ENCODE measurements at places on chromosomes 4 and X. TPM values are rescaled to one million over a fixed set of nuclear protein-coding genes. Genes with fewer than 3 reads are reported as not detected.
A peak's percentile ranks its signal among the peaks of the same experiment; 100 is the strongest.

ETNPPL gene
- not detected for total RNA-seq

NEXMIF gene
- total RNA-seq: not detected

DMRTC1 gene
- total RNA-seq: not detected

TLR1 gene
- not detected for total RNA-seq

SPANXD gene
- not detected for total RNA-seq

AFP gene
- not detected for total RNA-seq

DGKK gene
- total RNA-seq: not detected

PLAC8 gene
- 106 TPM for total RNA-seq

GABRE gene
- not detected for total RNA-seq

MAGED4 gene
- 25.8 TPM for total RNA-seq

NXF2 gene
- total RNA-seq: not detected

SPOCK3 gene
- not detected for total RNA-seq

DSPP gene
- not detected for total RNA-seq

GRCh38 chr4:4541040-4541631 is 712 bp downstream of the STX18 start:
- DNase-seq: peak; percentile 29

DNA sequence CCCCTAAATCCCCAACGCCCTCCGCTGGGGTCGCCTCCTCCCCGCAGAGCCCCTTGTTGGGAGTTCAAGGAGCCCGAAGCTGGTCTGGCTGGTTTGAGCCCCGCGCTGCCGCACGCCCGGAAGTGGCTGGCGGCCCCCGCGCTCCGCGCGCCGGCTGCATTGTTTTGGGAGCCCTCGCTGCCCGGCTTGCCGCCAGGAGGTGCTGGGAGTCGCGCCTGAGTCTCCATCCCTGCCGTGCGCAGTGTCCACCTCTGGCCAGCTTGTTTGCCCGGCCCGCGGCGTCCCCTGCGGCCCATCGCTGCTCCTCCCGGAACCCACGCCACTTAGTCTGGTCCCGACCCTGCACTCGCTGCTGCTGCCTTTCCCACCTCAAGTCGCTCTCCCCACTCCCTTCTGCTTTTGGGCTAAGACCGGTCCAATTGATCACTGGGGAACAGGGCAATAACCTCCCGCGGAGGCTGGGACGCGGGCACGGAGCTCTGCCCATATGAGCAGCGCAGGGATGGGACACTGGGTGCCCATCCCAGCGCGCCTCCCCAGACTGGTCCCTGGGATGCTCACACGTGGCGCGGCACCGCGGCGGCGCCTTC is 2.2 kb upstream of the SFRP2 start:
- DNase-seq: no peak

- no peak for DNase-seq
Measured at GRCh38 chrX:135512508-135513129, 7.8 kb upstream of the INTS6L start.

DNA sequence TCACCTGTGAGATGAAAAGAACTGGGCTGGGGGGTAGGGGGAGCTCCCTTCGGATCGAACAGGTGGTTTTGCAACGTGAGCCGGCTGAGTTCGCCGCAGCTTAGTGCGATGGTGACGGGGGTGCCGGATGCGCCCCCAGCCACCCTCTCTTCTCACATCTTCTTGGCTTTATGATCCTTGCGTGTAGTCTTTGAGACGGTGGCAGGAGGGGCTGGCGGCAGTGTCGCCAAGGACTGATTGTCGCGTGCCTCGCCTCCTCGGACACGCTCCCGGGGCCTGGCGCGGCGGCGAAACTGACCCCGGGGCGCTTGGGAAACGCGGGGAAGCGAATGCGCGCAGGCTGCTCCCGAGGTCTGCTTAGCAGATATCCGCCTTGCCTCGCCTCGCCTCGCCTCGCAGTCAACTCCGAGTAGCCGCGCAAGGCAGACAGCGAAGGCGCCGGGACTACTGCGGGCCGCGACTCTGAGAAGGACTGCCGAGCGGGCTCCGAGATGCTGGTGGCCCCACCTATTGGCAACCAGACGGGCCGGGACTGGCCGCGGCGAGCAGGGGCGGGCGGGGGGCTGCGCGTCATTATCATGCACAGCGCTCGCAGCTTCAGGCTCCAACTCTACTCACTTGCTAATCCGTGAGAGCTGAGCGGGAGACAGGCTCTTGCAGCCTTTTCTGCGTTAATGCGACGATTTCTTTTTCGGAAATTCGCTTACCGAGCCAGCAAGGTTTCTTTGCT is 1.5 kb downstream of the GRID2 start:
- peak; percentile 93 for DNase-seq

DNA sequence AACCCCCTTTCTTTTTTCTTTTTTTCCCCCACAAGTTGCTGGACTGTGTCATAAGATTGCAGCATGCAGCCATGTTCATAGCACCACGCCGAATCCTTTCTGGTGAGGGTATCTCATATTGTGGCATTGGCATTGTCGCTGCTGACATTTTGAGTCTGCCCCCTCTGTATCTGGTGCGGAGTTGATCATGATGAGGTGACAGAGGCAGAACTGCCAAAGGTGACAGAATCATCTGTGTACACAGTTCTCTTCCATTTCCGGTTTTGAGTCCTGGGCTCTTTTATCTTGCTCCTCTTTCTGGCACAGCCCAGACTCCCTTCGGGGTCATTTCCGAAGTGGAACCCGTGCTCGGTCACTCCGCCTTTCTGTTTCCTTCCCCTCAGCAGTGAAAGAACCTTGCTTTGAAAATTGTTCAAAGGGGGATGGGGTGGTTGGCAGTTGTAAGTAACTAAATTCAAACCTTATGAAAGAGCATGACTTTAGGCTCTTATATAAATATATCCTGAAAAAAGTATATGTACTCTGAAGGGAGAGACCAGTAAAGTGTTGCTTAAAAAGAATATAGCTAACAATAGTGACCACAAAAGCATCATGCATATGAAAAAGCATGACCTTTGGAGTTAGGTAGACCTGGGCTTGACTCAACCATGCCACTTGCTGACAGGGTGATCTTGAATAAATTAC is 55.0 kb upstream of the BMP2K start:
- no peak for DNase-seq

DNA sequence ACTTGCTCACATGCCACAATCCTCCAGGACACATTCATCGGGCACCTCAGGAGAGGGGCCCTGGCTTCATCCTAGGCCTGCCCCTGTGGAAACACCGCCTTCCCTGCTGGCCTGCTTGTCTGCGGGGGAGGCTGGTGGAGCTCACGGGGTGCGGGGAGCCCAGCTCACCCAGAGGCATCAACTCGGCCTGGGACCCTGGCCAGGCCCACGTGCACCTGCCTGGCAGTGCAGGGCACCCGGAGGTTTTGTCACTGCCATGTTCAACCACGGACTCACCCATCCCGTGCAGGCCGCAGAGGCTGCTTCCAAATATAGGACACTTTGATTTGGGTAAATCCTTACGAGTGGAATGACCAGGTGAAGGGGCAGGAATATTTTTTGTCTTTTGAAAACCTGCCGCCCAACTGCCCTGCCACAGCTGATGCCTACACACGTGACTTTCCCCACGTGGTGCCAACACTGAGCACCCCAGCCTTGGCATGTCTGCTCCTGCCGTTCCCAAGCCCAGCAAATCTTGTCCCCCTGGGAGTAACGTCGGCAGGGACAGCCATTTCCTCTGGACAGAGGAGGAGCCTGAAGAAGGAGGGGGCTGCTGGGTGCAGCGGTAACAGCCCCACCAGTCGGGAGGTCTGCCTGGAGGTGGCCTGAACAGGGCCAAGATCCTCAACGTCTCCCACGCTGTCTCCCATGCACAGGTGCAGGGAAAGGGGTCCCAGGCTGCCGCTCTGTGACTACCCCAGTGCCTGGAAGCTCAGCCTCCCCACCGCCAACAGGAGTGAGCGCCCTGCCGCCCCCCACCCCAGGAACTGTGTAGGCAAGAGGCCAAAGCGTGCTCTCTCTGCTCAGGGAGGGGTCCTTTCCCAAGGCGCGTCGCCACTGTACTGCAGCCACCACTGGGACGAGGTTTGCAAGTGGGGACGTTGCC is 8.5 kb downstream of the MXD4 start:
- no peak for DNase-seq

GRCh38 chr4:35963383-35963782 is 280.9 kb downstream of the ARAP2 start:
- DNase-seq: no peak

- DNase-seq: no peak
Measured at GRCh38 chr4:99447079-99447478, 11.9 kb upstream of the ADH7 start.

DNA sequence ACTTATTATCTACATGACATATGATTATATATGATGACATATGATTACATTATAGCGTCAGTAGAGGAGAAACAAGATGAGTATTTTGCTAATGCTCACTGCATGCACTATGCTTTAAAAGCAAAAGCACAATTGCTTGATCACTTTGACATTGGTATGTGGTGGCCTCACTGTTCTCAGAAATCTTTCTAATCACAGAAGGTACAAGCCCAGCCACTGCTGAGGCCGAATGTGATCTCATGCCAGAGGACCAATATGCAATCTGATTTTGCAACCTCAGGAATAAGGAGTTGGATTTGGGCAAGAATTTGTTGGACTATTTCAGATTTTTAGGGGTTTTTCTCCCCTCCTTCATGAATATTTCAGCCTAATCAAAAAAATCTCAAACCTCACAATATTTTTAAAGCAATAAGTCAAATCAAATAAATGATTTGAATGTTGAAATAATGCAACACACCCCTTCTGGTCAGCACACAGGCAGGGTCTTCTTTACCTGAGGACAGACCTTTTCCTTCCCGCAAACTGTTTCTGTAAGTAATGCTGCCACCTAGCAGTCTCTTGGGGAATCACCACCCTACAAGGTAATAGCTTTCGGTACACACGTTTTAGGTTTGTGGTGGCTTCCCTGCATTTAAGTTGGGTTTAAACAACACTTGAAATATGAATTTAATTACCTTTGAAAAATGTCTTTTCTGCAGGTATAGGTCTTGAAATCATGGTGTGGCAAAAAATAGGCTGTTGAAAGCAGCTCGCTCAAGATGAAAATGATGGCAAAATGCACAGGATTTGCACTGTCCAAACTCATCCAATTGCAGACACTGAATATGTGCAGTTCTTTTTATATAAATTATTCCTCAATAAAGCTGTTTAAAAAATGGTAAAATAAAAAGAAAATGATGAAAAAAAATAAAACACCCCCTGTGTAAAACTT is 4.8 kb upstream of the CXCL13 start:
- DNase-seq: peak; percentile 50

GRCh38 chr4:161936625-161937550 is 226.9 kb downstream of the FSTL5 start:
- peak; percentile 88 for DNase-seq

DNA sequence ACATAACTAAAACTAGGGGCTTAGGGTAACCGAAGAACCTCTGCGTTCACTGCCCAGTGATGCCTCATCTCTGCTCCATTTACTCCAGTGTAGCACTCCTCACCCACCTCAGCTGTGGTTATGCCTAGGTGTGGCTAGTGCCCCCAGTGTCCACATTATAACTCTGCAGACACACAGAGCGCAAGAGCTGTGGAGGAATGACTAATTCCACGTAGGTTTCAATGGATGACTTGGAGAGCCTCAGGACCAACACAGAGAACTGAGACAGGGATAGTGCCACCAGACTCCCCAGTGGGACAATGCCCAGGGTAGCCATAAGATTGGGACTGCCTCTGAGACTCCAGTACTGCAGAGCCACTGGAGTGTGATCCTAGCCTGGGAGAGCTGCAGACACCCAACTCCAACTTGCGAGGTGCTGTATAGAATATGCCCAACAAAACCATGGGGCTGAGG is 542.4 kb upstream of the DIPK2B start:
- DNase-seq: no peak

DNA sequence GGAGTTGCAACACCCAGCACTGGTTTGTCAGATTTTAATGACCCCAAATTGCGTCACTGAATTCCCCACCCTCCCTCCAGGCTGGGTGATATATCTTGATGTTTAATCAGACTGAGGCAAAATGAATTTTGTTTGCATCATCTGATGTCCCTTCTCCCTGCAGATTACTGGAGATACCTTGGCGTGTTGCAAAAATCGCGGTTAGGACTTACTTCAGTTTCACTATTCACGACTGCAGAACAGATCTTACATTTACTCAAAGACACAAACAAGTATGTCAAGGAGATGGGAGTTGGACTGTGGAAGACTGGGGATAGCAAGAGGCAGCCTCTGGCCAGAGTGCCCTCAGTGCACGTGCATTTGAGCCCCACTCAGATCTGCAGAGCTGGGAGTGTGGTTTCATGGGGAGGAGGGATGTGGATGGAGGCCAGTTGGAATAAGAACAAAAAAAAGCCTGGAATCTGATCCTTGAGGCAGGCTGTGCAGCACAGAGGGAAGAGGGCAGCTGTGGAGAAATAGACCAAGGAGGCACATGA is 92.2 kb upstream of the MTM1 start:
- no peak for DNase-seq

GRCh38 chr4:132333724-132334047 is 815.4 kb upstream of the PCDH10 start:
- DNase-seq: no peak

- DNase-seq: no peak
Measured at GRCh38 chr4:159293811-159294515, 191.1 kb downstream of the RAPGEF2 start.

DNA sequence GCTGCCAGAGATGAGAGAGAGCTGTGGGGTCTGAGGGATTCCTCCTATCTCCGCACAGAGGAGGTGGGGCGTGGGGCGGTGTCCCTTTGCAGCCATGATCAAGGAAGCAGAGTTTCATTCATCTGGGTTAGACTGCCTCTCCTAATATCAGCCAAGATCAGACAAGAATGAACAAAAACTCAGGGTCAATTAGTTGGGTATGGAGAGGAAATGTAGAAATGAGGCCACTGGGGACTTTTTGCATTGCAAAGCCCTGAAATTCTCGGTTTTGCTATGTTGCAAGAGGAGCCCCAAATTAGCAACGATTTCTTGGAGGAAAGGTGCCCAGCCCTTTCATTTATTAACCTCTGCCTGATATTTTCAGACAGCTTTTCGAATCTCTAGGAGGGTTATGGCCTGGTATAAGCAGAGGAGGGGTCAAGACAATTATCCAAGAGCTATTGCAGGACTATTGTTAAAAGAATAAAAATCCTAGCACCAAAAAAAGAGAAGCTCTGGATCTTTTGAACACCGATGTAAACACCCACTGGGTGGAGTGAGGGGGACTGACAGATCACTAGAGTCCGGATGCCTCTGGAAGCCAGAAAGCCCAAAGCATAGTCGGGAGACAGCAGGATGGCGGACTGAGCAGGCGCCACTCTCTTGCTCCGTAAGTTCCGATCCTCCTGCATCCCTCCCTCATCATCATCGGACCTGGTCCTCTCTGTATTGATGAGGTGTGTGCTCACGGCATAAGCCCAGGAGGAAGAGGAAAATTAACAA is 34.4 kb upstream of the ACSL1 start:
- no peak for DNase-seq

DNA sequence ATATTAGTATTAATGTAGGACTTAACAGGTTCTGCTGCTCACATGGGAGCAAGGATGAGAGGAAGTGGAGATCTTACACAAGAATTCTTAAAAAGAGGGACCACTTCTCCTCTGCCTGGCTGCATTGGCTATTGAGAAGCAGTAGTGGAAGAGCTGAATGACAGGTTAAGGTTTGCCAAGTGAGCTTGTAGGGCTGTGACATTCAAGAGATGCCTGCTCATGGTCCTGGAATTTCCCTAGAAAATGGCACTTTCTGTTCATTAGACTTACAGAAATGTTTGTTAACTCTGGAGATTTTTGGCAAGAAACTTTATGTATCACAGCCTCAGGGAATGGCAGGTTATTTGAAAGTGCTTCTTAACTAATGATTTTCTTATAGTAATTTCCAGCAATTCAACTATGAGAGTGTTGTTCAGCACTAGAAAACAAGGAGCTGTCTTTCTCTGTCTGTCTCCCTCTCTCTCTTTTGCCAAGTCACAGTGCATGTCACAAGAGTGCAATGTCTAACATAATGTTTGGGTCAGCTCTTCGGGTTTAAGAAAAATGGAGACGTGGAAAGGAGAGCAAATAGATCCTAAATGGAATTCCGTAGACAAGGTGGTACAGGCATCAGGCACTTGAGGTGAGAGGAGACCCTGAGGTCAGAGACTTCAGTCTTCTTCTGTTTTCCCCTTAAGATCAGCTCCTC is 8.3 kb upstream of the NAP1L5 start:
- DNase-seq: peak; percentile 33
